ENCODE measurements at places on chromosomes 11 and 22. TPM values are rescaled to one million over a fixed set of nuclear protein-coding genes. Genes with fewer than 3 reads are reported as not detected.

Gene OR52H1
- 0.82 TPM for total RNA-seq

Gene ANO3
- total RNA-seq = 0.45 TPM

Gene VSIG2
- 0.27 TPM for total RNA-seq

Gene LMO2
- total RNA-seq = 16.1 TPM

Gene FZD4
- 5.5 TPM for total RNA-seq

Gene BRSK2
- total RNA-seq = 38.5 TPM

Gene TSGA10IP
- not detected for total RNA-seq

Gene SLC22A25
- not detected for total RNA-seq

Gene TMA7B
- not detected for total RNA-seq

Gene GLYAT
- not detected for total RNA-seq

Gene SRPRA
- 18.0 TPM for total RNA-seq

Gene FOLR2
- 7.3 TPM for total RNA-seq

Gene RNF141
- 50.4 TPM for total RNA-seq

Gene HARBI1
- 5.2 TPM for total RNA-seq

Gene CYB5R2
- 2.5 TPM for total RNA-seq

Gene OR2AG1
- not detected for total RNA-seq

Gene OR10G7
- total RNA-seq = not detected

Gene RIMBP3C
- total RNA-seq = 0.64 TPM

Gene INTS4
- total RNA-seq = 59.9 TPM

Gene NLRP6
- not detected for total RNA-seq

Gene ALKBH8
- total RNA-seq = 12.2 TPM

Gene HBB
- total RNA-seq = 418 TPM

Gene RBX1
- 49.8 TPM for total RNA-seq

Gene IRF7
- total RNA-seq = 4.5 TPM

Gene TRIM51
- total RNA-seq = not detected

Gene TTLL12
- 17.7 TPM for total RNA-seq

Gene C22orf42
- 1.6 TPM for total RNA-seq

Gene P2RY6
- 0.27 TPM for total RNA-seq

Gene MMP13
- total RNA-seq = 0.18 TPM

Gene UCP3
- 3.5 TPM for total RNA-seq

Gene DGAT2
- total RNA-seq = 2.4 TPM

Gene B3GAT1
- 45.7 TPM for total RNA-seq

Gene OLFML1
- 2.9 TPM for total RNA-seq

Gene FOLH1
- 5.2 TPM for total RNA-seq

Gene KDM4D
- total RNA-seq = 1.8 TPM

Gene DEUP1
- total RNA-seq = 0.82 TPM

Gene MPEG1
- 2.3 TPM for total RNA-seq

Gene NXPE2
- total RNA-seq = 0.45 TPM

Gene PHLDA2
- total RNA-seq = not detected
